ENCODE measurements at places on chromosomes 4 and X.

GRCh38 chr4:68954126-68954525, 2.5 kb upstream of the UGT2A3 start:
- no peak for DNase-seq
- no peaks in the 10 kb centered on the region for H3K4me1 ChIP-seq
- no peaks in the 10 kb centered on the region for H3K27me3 ChIP-seq
- no peak overlapping the region for H3K4me3 ChIP-seq
- H3K27ac ChIP-seq = no peak overlapping the region
- H3K36me3 ChIP-seq = no peaks in the 10 kb centered on the region

DNA sequence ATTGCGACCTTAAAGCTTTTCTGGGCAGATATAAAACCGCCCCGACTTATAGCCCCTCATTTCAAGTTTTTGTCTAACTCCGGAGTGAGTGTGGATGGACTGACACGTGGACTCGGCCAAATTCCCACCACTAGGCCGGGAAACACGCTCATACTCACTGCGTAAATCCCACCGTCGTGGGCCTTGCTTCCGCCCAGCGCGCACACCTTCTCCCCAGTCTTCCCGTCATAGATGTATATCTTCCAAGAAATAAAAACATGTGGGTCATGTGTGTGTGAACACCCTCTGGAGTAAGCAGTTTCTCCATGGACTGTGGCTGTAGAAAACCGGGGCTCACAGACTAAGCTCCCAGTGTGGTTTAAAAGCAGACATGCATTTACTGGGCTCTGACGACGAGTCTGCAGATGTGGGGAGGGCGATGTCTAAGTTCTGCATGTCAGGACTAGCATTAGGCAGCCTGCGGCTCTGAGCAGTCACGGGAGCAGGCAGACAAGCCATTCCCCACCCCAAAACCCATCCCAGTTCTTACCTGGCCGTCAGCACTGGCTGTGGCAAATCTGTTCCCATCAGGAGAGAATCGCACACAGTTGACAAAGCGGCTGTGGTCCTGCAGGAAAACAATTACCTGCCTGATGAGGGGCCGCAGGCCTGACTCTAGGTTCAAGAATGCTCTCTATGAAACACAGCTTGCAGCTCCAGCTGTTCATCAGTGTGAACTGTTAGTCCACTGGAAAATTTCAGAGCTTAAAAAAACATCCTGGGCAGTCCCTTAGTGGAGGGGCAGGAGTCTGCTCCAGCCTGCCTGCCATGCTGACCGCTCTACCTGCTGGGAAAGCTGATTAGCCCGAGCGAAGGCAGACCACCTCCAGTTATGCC, 28.2 kb downstream of the WDR1 start:
- H3K27ac ChIP-seq = peak overlapping the region; percentile 56
- H3K27me3 ChIP-seq = no peaks in the 10 kb centered on the region
- no peak overlapping the region for H3K4me3 ChIP-seq
- peaks cover 8% of the 10 kb centered on the region for H3K4me1 ChIP-seq
- DNase-seq = no peak

DNA sequence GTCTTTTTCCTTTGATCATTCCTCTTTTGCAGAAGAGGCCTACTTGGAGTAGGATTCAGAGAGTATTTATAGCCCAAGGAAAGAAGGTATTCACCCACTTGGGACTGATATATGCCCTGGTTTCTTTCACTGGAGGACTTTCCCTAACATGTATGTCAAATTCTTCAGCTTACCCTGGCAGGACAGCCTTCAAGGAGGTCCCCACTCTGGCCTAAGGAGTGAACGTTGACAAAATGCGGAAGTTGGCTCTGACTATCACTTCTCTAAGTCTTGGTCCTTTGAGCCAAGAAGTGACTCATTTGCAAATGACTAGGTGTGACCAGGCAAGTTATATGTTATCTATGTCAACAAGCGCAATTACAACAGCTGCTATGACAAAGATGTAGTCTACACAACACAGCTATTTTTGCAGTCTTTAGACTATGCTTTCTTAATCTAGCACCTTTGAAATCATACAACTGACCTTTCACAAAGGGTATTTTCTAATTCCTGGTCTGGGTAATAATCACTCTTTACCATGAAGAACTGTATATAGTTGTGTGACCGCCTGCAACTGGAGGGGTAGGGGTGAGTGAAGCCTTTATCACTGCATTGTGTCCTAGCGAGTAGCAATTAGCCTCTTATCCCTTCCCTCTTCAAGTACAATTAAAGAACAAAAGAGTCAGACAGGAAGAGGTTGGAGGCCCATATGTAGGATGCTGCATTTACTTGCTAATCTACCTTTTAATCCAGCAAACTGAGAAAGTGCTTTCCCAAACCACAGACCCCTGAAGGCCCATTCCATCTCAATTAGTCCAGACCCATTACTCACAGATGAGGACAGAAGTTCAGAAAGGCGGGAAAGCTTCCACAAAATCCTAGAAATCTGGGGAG, 50.1 kb downstream of the RASGEF1B start:
- H3K36me3 ChIP-seq = peaks cover 18% of the 10 kb centered on the region
- H3K4me1 ChIP-seq = peaks cover 21% of the 10 kb centered on the region
- DNase-seq = peak; percentile 95
- no peaks in the 10 kb centered on the region for H3K27me3 ChIP-seq

- H3K27ac ChIP-seq = no peak overlapping the region
- peaks cover 18% of the 10 kb centered on the region for H3K27me3 ChIP-seq
- H3K4me3 ChIP-seq = no peak overlapping the region
- no peak for DNase-seq
- H3K4me1 ChIP-seq = peaks cover 11% of the 10 kb centered on the region
- H3K36me3 ChIP-seq = no peaks in the 10 kb centered on the region
Observed at GRCh38 chrX:9749146-9749692, 16.4 kb downstream of the GPR143 start.

DNA sequence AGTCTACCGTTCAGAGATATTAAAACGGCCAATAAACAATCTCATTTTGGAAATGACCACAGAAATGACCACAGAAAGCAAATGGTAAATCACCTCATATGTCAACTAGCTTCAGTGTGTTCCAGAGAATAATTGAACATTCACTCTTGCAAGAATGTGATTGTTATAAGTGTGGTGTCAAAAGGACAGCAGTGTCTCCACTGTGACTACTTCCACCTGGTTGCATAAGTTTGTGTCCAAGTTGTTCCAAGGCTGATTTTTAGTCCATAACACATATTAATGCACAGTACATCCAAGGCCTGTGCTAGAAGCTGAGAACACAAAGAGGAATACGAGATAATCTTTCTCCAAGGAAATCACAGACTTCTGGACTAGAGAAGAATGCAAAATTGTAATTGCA, 37.4 kb upstream of the RNF150 start:
- no peaks in the 10 kb centered on the region for H3K27me3 ChIP-seq
- DNase-seq = no peak
- peaks cover 26% of the 10 kb centered on the region for H3K4me1 ChIP-seq
- no peaks in the 10 kb centered on the region for H3K36me3 ChIP-seq
- H3K27ac ChIP-seq = no peak overlapping the region

GRCh38 chr4:71133491-71133890, 140.0 kb downstream of the DCK start:
- H3K27ac ChIP-seq = no peak overlapping the region
- no peak overlapping the region for H3K4me3 ChIP-seq
- no peak for DNase-seq
- no peaks in the 10 kb centered on the region for H3K27me3 ChIP-seq
- H3K36me3 ChIP-seq = no peaks in the 10 kb centered on the region

DNA sequence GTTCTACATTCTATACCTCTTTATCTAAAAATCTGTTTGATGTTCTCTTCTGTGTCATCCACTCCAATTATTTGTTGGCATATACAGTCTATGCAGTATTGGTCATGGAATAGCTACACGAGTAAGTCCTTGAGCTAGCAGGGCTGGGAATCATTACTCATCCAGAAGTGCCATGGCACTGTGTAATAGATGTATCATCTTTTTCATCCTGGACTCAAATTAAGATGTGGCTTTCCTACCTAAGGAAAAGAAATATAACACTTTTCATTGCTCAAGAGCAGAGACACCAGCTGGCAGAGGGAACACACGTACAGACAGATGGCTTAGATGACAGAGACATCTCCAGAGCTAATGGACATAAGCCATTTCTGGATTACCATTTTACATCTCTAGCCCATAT, 159.8 kb downstream of the FAM13A start:
- H3K27ac ChIP-seq = no peak overlapping the region
- no peaks in the 10 kb centered on the region for H3K4me1 ChIP-seq
- no peak overlapping the region for H3K4me3 ChIP-seq
- H3K27me3 ChIP-seq = no peaks in the 10 kb centered on the region
- no peaks in the 10 kb centered on the region for H3K36me3 ChIP-seq

- peaks cover 36% of the 10 kb centered on the region for H3K36me3 ChIP-seq
- H3K4me3 ChIP-seq = no peak overlapping the region
- no peak overlapping the region for H3K27ac ChIP-seq
- H3K4me1 ChIP-seq = no peaks in the 10 kb centered on the region
Observed at GRCh38 chr4:94253036-94253435, 45.4 kb downstream of the SMARCAD1 start.

DNA sequence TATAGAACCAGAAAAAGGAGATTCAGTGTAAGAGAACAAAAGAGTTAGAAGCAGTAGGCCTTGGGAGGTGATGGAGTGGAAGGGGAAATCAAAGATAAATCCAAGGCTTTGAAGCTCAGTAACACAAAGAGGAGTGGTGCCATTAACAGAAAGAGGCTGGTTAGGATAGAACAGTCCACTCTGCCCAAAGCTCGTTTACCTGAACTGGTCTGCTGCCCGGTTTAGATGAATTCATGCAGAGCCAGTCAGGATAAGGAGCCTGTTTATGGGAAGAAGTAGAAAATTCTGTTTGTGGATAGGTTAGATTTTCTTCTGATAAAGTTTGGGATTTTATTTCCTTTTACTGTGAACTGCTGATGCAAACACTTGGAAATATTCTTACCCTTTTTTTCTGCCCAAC, 80.6 kb downstream of the HMGB2 start:
- no peaks in the 10 kb centered on the region for H3K4me1 ChIP-seq
- DNase-seq = no peak
- no peak overlapping the region for H3K27ac ChIP-seq
- no peaks in the 10 kb centered on the region for H3K27me3 ChIP-seq
- H3K36me3 ChIP-seq = no peaks in the 10 kb centered on the region

DNA sequence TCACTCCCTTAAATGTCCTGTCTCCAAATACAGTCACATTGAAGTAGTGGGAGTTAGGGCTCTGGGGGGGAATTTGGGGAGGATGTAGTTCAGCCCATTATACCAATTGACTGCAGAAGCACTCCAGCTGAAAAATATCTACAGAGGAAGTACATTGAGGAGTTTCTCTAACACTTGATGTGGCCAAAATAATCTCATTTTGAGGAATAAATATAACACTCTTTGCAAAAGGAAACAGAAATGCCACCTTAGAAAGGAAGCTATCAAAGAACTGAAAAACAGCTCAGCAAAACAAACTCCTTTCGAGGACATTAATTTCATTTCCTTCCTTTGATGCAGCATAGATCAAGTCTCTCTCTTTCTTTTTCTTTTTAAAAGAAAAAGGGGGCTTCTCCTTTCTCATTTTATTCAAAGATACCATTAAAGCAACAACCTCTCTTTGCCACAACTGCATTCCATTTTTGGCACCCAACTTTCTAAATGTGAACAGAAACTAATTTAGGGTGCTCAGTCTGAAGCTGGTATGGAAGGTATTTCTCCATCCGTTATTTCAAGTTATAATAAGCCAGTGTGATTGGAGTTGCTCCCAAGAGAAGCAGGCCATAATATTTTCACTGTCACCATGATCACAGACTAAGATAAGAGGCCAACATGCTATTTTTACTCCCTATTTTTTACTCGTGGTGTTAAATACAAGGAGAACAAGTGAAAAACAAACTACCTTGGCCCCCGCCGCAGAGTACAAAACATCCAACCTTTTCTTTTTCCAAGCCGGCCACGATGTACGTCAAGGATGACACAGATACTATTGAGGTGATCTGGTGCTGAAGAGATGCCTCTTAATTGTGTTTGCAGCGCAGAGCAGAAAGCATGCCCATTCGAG, 230.4 kb upstream of the GATB start:
- no peaks in the 10 kb centered on the region for H3K4me1 ChIP-seq
- DNase-seq = no peak
- H3K27me3 ChIP-seq = no peaks in the 10 kb centered on the region
- no peak overlapping the region for H3K27ac ChIP-seq

DNA sequence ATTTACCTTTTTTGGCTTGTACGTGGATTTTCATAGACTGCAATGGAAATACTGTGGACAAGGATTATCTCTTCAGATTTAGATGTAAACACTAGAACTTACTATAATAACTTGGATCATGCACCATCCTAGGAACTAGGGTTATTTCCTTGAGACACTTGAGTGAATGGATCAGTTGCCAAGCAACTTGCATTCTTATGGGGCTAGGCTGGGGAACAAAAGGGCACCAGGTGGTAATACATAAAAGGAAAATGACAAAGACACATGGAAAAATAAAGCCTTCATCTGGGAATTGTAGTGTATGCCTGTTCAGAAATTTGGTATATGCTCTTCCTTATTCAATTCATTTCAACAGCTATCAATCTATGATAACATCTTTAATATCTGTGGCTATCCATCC, 247.1 kb downstream of the SPRY1 start:
- no peaks in the 10 kb centered on the region for H3K27me3 ChIP-seq
- H3K36me3 ChIP-seq = no peaks in the 10 kb centered on the region

DNA sequence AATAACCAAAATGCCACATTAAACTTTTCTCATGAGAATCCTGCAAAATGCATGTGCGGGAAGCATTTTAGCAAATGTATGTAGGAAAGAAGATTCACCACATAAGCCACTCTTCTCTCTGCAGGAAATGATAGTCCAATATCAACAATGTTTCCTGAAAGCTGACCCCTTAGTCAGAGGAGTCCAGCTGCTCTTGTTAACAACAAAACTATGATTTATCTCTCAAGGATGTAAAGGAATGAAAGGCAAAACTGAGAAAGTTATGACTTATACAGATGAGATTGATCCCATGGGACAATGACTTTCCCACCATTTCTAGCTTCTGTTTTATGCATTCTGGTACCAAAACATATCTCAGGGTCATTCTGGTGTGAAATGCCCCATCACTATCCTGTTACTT, 125.0 kb upstream of the EDNRA start:
- H3K36me3 ChIP-seq = no peaks in the 10 kb centered on the region
- H3K4me3 ChIP-seq = no peak overlapping the region
- DNase-seq = no peak
- H3K27me3 ChIP-seq = no peaks in the 10 kb centered on the region
- no peak overlapping the region for H3K27ac ChIP-seq
